WERI-Rb-1 (cell line): ENCODE measurements at places on chromosomes 1 and 21.

DNA sequence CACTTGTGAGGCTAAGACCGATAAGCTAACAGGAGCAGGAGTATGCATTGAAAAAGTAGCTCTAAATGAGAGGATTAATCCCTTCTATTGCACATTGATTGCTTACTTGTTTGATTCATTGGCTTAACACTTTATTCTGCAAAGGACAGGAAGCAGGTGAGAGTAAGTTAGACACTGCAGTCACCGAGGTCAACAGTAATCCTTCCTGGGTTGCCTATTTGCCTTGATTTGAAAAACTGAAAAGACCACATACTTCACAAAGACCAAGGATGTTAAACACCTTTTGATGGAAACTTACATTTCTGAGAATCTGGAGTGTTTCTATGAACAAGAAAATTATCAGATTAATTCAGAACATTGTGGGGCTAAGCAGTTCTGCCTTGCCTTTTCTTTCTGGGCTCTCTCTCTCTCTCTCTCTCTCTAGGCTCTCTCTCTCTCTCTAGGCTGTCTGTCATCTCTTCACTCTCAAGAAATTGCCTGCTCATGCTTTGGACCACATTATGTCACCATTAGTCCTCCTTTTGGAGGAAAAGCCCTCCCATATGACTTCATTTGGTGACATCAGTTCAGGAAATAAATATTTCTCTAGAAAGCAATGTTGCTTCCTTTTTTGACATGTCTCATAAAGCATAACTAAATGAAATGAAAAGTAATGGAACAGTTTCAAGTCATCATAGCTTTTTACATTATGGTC lies 103.8 kb downstream of the TNFSF18 start:
- DNase-seq = no peak

DNA sequence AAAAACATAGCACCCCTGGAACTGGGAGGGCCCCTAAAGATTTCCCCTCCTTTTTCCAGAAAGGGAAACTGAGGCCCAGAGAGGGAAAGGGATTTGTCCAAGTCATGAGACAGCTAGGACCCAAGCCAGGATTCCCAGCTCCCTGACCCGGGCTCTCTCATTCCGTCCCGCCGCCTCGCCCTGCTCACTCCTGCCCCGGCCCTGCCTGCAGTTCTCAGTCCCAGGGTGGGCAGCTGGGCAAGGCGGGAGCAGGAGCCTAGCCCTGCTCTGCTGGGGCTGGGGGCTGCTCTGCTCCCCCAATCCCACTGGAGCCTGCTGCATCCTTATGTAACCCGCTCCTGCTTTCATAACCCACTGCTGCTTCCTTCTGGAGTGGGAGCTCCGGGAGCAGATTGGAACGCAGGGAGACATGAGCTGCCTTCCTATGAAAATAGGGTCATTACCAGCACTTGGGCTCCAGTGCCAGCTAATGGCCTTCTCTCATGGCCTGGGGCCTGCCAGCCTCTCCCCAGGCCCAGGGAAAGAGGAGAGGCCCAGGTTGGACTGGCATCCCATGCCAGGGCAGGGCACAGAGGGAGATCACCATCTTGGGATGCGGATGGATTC lies 84.5 kb downstream of the CAMK2N1 start:
- no peak for DNase-seq

GRCh38 chr1:67729872-67730271 lies 44.9 kb downstream of the GADD45A start:
- DNase-seq = no peak

DNA sequence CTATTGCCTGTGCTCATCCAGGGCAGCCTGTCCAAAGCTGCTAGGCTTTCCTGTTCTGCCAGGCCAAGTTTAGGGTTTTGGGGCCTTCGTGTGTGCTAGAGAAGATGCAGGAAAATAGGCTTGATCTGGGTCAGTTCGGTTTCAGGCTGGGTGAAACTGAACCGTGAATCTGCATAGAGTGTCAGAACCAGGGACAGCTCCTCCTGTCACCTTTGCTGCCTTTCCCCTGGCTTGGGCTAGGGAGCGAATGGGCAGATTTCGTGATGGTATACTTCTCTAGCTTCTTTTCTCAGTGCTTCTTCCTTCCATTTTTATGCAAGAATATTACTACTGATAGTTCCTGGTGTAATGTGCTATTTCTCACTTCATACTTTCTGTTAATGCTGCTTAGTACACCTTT lies 6.0 kb upstream of the AGO1 start:
- no peak for DNase-seq

DNA sequence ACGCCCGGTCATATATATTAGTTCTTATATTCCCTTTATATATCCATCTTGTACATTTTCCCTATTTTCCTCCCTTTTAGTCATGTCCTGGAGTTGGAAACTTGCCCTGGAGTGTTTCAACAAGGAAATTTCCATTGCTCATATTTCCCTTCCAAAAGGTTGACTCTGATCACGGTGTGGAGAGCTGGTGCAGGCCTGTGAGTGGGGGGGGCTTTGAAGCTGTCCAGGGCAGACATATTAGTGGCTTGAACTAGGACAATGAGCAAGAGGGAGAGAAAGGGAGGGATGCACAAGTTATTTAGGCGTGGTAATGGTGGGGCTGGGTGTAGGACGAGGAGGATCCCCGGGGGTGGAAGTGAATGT lies 30.4 kb upstream of the TMEM61 start:
- no peak for DNase-seq

GRCh38 chr1:18279351-18280074 lies 171.9 kb downstream of the IGSF21 start:
- DNase-seq = no peak

- no peak for DNase-seq
Observed at GRCh38 chr1:62433861-62434617, 2.8 kb upstream of the USP1 start.
